ENCODE measurements at places on chromosomes 12 and 14. TPM values are rescaled to one million over a fixed set of nuclear protein-coding genes. Genes with fewer than 3 reads are reported as not detected.

The THAP2 gene
- total RNA-seq: 2.2 TPM

The TULP3 gene
- total RNA-seq: 19.3 TPM

The ADAMTS20 gene
- total RNA-seq: not detected

The PIK3C2G gene
- total RNA-seq: 0.52 TPM

The SLC22A17 gene
- total RNA-seq: 0.17 TPM

The CEP170B gene
- total RNA-seq: 2.9 TPM

The FBRSL1 gene
- total RNA-seq: 3.3 TPM

The NELL2 gene
- not detected for total RNA-seq

The DBX2 gene
- not detected for total RNA-seq

The TSPAN19 gene
- 0.09 TPM for total RNA-seq

The PAN2 gene
- total RNA-seq: 15.1 TPM

The GARIN6 gene
- total RNA-seq: not detected

The AHNAK2 gene
- total RNA-seq: 4.9 TPM

The SLC7A7 gene
- 5.3 TPM for total RNA-seq
